Left forelimb (tissue), 1 donor: ENCODE measurements at places on chromosomes 12 and 14.

GRCh38 chr12:1933342-1934051 lies 15.0 kb upstream of the CACNA2D4 start:
- peak; percentile 63 for DNase-seq

- DNase-seq, result no peak
Observed at GRCh38 chr12:99767809-99768208, 120.3 kb downstream of the GARIN6 start.

- DNase-seq, result no peak
Observed at GRCh38 chr14:76391981-76392690, 16.2 kb downstream of the ESRRB start.

DNA sequence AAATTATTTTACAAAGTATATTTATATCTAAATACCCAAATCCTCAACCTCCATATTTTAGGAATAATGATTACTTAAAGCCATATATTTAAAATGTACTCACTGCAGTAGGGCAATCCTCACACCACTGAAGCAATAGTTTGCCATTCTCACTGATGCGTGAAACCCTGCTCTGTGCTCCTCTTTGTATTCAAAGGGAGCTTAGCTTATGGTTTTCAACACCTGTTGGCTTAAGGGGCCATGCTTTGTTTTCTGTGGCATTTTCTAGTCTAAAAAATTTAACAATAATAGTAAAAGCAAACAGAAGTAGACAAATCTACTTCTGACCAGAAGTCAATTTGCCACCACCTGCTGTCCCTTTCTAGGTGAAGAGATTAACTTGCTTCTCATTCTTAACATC lies 294.6 kb downstream of the FLRT2 start:
- no peak for DNase-seq

DNA sequence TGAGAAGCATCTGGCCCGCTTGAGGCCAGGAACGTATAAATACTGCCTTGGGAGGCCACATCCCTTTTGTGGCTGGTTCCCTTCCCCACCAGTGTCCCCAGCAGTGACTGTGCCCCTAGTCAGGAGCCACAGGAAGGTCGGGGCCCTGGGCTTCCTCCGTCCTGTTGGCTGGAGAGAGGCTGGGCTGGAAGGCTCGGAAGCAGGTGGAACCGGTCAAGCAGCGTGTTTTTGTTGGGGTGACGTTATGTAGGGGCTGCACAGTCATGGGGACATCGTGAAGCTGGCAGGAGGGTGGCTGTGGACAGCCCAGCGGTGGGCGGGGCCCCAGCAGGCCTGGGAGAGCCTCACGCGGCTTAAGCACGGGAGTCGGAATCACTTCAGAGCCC lies 10.1 kb downstream of the XRCC3 start:
- DNase-seq, result no peak

DNA sequence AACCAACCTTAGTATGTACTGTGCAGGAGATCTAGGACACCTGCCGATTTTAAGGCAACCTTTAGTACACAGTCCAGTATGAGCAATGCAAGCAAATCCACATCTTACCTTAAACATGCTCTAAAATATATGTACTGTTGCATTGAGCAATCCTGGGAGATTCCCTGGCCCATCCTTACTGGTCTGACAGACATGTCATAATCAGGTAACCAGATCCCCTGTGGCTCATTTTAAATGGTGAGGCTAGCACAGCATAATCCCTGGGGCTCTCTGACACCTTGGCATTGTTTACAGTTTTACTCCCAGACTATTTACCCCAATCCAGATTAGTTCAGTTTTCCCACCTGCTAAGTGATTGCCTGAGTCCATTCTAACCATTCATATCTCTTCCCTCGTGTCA lies 15.1 kb downstream of the BMAL2 start:
- no peak for DNase-seq

- DNase-seq, result no peak
Observed at GRCh38 chr14:89186856-89187376, 230.1 kb downstream of the FOXN3 start.

DNA sequence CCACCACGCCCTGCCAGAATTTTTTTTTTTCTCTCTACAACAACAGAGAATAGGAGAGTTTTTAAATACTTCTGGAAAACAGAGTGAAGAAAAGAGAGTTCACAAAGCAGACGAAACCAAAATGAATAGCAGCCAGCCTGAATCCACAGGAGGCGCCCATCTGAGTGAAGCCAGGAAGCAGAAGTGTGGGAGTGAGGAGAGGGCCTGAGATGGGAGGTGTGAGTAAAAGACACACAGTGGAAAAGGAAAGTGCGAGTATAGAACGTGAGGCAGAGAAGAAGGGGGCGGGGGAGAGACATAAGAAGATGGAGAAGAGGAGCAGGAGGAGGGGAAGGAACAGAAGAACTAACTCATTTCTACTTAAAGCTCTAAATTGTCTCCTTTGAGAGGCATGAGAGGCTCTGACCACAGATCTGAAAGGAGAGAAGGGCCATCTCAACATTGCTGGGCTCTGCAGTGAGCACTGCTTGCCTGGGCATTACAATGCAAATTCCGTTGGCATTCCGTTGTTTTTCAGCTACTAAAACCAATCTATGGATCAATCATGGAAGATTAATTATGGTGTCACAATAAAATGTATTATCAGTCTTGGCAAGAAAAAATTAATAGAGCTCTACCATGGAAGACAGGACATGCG lies 140.1 kb upstream of the CPSF6 start:
- no peak for DNase-seq

GRCh38 chr12:89781946-89782550 lies 73.4 kb upstream of the ATP2B1 start:
- DNase-seq, result no peak

GRCh38 chr14:89625244-89625713 lies 208.2 kb upstream of the FOXN3 start:
- DNase-seq, result peak; percentile 81

GRCh38 chr12:50934371-50934851 lies 17.9 kb upstream of the HIGD1C start:
- no peak for DNase-seq

DNA sequence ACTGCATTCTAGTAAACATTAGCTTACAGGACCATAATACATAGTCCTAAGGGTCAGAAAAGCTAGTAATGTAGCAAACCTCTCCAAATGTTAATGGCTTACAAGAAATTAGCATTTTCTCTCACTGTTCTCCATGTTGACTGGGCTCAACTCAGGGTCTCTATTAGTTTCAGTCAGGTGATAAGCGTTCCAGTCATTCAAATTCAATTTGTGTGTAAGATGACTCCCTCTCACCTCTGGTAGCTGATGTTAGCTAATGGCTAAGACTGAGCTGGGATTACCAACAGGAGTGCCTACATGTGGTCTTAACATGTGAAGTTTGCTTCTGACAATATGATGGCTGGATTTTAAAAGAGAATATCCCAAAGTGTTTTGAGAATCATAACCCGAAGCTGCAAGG lies 630.5 kb upstream of the USP15 start:
- DNase-seq, result no peak

DNA sequence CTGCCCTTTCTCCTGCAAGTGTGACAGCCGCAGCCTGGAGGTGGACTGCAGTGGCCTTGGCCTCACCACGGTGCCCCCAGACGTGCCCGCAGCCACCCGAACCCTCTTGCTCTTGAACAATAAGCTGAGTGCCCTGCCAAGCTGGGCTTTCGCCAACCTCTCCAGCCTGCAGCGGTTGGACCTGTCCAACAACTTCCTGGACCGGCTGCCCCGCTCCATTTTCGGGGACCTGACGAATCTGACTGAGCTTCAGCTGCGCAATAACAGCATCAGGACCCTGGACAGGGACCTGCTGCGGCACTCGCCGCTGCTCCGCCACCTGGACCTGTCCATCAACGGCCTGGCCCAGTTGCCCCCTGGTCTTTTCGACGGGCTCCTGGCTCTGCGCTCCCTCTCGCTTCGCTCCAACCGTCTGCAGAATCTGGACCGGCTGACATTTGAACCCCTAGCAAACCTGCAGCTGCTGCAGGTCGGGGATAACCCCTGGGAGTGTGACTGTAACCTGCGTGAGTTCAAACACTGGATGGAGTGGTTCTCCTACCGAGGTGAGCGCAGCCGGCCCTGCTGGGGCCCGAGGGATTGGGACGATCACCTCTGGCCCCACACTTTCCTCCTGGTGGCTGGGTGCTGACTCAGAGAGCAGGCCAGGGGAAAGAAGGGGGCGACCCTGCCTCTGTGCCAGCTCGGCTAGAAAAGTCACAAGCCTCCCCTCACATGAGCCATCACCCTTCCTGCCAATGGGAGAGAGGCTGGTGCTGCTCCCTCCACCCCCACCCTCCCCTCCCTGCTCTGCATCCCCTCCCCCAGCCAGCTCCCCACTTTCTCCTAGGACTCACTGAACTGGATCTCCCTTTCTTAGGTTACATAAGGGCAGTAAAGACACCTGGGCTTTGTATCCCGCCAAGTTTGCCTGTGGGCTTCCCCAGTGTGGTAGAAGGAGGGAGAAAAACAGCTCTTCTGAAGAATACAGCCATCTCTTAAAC lies 10.9 kb downstream of the LRTM2 start:
- peak; percentile 82 for DNase-seq

DNA sequence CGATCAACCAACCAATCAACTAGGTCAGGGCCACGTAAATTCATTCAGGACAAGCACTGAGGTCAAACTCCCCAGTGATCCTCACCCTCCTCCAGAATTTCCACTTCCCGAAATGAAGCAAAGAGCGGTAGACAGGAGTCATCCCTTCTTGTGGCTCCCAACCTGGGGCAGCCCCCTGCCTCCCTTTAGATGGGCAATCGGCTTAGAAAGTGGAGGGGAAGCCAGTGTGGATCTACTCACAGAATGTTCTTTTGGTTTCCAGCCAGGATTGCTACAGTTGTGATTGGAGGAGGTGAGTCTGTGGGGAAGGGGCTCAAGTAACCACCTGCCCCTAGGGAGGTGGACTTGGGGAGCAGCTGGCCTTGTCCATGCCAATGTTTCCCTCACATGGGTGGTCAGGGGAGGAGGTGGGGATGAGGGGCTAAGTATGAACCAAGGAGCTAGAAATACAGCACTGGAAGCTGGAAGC lies 4.1 kb downstream of the IFI27 start:
- DNase-seq, result peak; percentile 61

DNA sequence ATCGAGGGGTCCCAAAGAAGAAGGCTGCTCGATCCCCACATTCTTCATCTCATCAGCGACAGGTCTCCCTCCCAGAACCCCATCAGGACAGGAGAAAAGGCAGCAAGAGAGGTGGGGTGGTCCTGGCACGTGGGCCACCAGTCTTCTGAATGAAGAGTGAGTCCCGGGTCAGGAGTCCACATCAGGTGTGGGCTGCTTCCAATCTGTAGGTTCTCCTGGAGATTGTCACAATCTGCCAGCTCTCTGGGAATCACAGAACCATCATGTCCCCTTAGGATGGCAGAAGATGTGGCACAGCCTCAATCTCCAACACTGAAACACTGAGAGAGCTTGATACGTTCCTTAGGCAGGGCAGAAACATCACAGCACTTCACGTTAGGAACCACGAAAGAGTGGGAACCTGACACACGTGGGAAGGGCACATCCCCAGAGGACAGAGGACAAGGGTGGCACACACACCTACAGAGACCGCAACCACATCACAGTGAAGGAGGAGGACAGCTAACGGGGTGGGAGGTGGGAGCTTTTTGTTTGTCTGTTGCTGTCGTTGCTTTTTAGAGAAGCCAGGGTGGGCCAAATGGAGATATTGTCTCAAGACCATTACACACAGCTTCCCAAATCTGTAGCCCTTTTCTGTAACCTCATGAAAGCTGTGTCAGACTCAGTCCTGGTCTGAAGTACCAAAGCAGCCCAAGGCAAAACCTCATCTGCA lies 284.5 kb downstream of the DPF3 start:
- no peak for DNase-seq

DNA sequence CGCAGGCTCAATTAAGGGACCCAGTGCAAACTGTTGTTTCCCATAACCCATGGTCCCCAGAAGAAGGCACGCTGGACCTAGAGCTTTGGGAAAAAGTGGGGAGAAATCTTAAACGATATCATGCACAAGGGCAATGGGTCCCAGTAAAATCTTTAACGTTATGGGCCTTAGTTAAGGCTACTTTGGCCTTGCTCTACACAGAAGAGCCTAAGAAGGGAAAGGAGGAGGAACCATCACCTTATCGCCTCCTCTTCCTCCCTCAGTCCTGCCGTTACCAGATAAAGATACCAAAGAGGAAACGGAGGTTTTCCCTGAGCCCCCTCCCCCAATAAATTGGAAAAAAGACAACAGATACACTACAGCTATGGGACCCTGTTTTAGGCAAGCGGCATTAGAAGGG lies 116.9 kb downstream of the PPHLN1 start:
- DNase-seq, result no peak

GRCh38 chr14:41476526-41476925 lies 130.2 kb upstream of the LRFN5 start:
- no peak for DNase-seq

DNA sequence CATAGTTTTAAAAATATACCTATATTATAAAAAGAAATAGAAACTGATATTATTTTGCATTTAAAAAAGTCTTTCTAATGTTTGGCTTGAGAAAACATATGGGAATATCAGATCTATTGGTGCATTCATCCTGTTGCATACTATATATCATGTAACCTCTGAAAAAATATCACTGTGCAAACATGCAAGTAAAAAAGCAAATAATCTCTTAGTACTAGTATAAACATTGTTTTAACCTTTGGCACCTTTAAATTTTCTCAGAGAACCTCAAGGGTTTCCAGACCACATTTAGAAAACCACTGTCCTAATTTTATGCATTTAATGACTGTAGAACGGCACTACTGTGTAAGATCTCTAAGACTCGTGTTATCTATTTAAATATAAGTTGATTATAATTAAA lies 416.8 kb downstream of the LRFN5 start:
- DNase-seq, result no peak

- DNase-seq, result no peak
Observed at GRCh38 chr14:68611599-68611998, 181.3 kb downstream of the ZFP36L1 start.

GRCh38 chr14:22838631-22839041 lies 2.3 kb downstream of the MMP14 start:
- DNase-seq, result no peak

GRCh38 chr12:5272018-5272785 lies 159.7 kb upstream of the NTF3 start:
- DNase-seq, result no peak

DNA sequence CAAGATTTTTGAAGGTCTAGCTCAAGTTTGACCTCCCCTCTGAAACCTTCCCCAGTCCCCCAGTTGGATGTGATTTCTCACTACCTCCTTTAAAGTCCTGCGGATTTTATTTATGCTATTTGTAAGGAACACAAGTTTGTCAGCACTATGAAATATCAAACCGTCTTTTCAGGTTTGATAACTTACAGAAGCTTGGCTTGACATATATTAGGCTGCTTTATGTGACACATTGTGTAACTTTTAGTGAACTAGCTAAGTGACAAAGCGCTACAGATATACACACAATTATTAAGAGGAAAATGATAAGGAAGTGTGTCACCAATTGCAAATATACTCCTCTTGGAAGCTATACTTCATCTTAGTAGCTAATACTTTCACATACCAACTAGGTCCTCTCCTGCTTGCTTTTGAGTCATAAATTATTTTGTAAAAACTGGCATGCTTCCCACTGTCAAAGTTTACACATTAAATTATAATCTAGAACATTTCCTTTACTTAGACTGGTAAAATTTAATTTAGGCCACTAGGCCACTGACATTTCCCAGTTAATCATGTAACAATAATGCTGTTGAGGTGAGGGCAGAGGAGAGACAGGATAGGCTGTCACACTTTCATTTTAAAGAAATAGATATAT lies 149.5 kb downstream of the TMTC3 start:
- no peak for DNase-seq
